ENCODE measurements at places on chromosomes 7 and 10.

DNA sequence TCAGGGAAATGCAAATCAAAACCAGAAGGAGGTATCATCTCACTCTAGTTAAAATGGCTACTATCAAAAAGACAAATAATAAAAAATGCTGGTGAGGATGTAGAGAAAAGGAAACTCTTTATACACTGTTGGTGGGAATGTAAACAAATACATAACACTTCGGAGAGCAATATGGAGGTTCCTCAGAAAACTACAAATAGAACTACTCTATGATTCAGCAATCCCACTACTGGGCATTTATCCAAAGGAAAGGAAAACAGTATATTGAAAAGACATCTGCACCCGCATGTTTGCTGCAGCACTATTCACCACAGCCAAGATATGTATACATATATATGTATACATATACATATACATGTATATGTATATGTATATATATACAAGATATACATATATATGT, 94.2 kb downstream of the C10orf90 start:
- DNase-seq: no peak

DNA sequence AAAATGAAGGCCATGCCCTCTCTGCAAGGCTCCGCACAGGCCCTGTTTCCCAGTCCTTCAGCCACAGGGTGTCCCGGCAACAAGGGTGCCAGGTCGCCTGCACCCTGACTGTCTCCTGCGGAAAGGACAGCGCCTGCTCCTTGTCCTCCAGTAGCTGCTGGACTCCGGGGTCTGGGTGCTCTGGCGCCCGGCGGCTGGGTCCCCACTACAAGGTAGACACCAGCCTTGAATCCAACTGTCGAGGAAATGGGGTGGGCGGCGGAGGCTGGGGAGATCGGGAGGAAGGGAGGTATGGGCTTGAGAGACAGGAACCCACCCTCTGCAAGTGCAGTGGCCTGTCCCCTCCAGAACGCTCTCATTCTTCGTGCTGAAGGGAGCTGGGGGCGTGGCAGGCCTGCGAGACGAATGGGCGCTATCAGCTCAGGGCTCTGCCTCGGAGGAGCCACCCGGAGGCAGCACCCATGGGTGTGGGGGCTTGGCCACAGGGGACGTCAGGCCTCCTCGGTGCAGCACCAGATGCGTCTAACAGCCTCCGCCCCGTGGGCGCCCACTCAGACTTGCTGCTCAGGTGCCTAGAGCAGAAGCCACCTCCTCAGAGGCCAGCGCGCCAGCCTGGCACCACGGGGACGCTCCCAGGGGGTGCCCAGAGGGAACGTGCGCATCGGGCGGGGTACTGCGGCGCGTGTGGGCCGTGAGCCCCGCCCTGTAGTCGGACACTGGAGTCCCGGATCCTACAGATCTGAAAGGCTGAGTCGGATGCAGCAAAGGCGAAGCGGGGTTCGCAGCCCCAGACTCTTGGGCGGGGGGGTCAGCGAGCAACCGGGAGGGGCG, 15.6 kb downstream of the ADAM8 start:
- DNase-seq: no peak

GRCh38 chr7:128948312-128948973, 10.7 kb downstream of the IRF5 start:
- DNase-seq: no peak

DNA sequence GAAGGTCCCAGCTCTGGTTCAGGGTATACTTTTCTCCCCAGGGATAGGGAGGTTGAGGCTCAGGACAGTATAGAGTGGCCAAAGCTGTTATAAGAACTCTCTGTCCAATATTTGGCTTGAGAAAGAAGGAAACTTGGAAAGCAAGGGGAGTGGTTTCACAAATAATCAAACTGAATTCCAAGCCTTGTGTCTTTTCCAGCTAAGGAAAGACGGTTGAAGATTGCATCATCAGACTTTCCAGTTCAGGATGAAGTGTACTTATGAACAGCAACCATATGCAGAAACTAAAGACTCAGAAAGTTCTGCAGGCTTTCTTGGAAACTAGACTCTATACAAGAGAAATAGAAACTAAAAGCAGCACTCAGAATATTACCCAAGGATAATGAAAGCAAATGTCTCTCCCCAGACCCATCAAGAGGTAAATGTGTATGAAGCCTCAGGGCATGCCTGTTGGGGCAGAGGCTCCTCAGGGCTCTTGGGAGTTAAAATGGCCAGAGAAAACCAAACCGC, 46.4 kb downstream of the RAMP3 start:
- no peak for DNase-seq

GRCh38 chr10:9834434-9834833, 1183.2 kb upstream of the CELF2 start:
- no peak for DNase-seq

GRCh38 chr10:51108406-51108805, 34.1 kb downstream of the PRKG1 start:
- no peak for DNase-seq

DNA sequence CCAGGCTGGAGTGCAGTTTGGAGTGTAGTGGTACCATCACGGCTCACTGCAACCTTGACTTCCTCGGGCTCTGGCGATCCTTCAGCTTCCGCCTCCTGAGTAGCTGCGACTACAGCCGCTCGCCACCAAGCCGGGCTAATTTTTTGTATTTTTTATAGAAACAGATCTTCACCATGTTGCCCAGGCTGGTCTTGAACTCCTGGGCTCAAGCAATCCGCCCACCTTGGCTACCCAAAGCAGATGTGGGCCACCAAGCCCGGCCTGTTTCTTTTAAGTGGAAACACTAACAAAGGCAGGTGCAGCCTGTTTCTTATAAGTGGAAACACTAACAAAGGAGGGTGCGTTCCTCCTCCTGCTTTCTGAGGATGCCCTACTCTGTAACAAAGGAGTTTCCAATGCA, 18.2 kb downstream of the PRF1 start:
- DNase-seq: no peak

GRCh38 chr7:22718200-22718711, 8.7 kb upstream of the IL6 start:
- peak; percentile 92 for DNase-seq

DNA sequence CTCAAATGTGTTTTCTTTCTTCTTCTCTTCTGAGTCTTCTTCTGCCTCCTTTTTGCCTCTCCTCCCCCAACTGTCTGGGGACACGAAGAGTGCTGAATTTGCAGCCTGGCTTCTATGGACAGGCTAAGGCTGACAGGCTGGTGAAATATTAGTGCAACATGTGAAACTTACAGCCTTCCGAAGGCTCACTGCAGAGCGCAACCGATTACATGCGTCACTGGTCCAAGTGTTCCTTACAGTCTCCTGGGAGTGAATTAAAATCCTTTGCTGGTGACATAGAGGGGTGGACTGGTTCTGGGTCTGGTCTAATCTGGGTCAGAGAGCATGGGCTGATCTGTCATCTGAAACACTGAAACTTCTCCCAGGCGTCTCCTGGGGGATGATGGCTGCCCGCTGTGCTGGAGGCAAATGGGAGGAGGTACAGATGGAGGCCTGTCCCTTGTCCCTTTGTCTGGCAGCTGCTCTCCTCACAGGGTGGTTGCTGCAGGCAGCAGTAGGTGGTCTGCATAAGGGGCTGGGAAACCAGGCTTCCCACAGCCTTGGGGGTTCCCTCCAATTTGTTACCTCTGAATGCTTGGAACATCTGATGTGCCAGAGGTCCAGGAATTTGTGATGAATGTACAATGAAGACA, 143.8 kb upstream of the BMPER start:
- no peak for DNase-seq

GRCh38 chr10:104546756-104547155, 94.3 kb upstream of the SORCS3 start:
- DNase-seq: no peak

- DNase-seq: no peak
These were observed 39.9 kb downstream of the CAMK1D start for GRCh38 chr10:12389154-12389734.

DNA sequence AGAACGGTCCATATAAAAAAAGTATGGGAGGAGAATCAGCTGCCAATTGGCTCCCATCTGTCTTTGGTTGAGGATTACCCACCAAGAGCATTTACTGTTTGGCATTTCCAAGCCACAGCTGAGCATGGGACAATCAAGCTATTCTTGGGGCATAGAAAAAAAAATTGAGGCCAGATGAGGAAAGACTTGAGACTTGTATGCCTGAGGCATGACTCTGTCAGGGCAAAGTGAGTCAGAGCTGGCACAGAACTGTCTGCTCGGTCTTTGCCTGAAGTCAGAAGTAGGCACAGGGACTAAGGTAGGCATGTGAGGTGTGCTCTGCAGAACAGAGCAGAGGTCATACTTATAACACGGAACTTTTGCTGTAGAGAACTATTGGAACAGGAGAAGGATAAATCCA, 126.5 kb upstream of the CHRM2 start:
- peak; percentile 2 for DNase-seq

GRCh38 chr10:4250587-4250887, 465.5 kb upstream of the KLF6 start:
- no peak for DNase-seq

DNA sequence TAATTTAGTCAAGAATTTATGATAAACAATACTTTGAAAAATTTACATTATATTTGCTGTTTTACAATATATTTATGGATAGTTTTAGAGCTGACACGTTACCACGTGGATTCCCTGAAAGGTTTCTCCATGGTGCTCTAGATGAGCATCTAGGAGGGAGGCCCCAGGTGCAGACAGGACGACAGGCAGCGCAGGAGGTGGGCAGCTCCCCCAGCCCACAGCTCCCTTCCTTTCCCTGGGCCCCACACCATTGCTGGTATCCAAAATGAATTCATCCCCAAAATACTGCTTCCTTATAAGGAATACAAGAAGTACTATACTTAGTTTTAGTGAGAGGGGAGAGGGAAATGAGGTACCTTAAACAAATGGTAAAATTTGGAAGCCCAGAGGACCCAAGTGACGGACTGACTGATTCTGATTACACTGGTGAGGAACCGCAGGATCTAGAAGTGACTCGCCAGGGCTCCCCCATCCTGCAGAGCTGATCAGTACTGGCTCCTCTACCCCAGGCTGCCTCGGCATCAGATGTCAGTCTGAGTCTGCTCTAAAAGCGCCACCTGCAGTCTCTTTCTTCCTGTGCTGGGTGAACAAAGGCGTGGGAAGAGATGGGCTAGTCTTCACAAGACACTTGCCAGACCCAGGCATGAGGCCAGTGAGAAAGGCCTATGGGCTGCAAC, 89.2 kb downstream of the DLG5 start:
- DNase-seq: no peak

DNA sequence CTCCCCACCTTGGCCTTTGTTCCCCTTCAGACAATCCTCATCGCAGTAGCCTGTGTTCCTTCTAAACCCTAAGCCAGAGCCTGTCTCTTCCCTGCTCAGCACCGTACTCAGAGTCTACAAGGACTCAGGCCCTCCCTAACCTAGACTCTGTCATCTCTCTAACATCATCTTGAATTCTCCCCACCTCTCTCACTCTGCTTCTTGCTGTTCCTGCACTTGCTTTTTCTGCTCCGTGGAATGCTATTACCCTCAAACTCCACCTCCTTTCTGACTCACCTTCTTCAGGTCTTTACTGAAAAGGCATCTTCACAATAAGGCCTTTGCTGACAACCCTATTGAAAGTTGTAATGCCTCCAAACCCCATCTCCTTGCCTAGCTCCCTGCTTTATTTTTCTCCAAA, 141.0 kb downstream of the DKK1 start:
- no peak for DNase-seq

DNA sequence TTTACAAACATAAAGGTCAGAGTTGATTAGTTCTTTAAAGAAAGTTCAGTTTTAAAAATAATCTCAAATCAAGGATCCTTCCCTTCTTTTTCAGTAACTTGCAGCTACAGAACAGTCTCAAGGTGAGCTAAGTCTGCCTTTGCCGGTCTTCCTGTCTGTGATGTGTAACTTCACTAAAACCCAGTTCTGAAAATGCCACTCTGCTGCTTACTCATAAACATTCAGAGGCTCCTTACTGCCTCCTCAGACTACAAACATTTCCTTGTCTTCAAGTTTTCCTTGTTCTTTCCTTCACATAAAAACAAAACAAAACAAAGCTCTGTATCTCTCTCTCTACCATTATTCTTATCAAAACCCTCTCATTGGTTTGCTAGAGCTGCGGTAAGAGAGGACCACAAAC, 128.7 kb downstream of the ETV1 start:
- no peak for DNase-seq

- DNase-seq: no peak
These were observed 167.0 kb upstream of the PPP1R3A start for GRCh38 chr7:114085592-114086501.

DNA sequence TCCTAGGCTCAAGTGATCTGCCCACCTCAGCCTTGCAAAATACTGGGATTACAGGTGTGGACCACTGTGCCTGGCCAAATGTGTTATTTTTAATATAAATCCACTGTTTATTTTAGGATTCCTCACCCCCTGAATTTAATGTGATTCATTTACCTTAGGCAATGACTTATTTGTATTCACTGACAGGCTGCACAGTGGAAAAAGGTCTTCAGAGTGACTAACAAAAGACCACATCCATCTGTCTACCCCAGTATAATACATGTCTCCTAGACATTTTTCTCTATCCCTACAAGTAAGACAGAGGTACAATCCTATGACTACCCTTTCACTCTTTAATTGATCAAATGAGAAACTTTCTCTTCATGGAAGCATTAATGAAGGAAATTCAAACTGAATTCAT, 230.2 kb downstream of the AHR start:
- DNase-seq: no peak

- no peak for DNase-seq
These were observed 90.2 kb downstream of the DLG5 start for GRCh38 chr10:77836299-77836820.

- DNase-seq: peak; percentile 24
These were observed 159.6 kb downstream of the PARD3 start for GRCh38 chr10:34655286-34656170.

GRCh38 chr10:110821508-110821907, 50.2 kb upstream of the PDCD4 start:
- no peak for DNase-seq

GRCh38 chr10:108957681-108958080, 965.6 kb downstream of the XPNPEP1 start:
- no peak for DNase-seq

GRCh38 chr10:116886772-116887171, 37.5 kb downstream of the ENO4 start:
- DNase-seq: no peak

- no peak for DNase-seq
These were observed 374.6 kb downstream of the DPP6 start for GRCh38 chr7:154426778-154427177.

DNA sequence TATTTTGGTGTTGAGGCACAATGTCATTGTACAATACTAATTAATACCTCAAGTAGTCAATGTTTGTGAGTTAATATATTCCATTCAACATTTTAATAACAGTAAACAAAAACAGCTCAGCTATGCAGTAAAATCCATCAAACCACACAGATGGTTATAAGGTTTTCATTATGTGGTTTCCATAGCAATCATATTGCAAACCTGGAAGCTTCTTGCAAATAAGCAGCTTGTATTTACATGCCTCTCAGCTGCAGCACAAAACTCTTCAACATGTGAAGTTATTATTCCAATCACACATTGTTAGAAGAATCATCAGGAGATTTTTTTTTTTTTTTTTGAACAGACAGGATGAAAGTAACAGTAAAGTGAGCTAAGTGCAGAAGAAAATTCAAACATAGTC, 170.2 kb downstream of the SKAP2 start:
- no peak for DNase-seq

- DNase-seq: no peak
These were observed 36.3 kb downstream of the SUFU start for GRCh38 chr10:102540023-102540422.

Data from HS-5 (cell line).